Epithelial cell of alveolus of lung (primary cell): ENCODE measurements at places on chromosomes 7 and 10. TPM values are rescaled to one million over a fixed set of nuclear protein-coding genes. Genes with fewer than 3 reads are reported as not detected.

Gene CCDC126
- 7.0 and 9.3 TPM in 2 replicates for total RNA-seq

Gene SLC39A12
- not detected in 2 replicates for total RNA-seq

Gene UCMA
- total RNA-seq = not detected in 2 replicates

Gene GLI3
- 6.1 and 34.0 TPM in 2 replicates for total RNA-seq

Gene FFAR4
- not detected in 2 replicates for total RNA-seq

Gene FEZF1
- not detected in 2 replicates for total RNA-seq
